ENCODE measurements at places on chromosomes 3 and 15.

GRCh38 chr3:177604181-177604580 lies 406.9 kb upstream of the TBL1XR1 start:
- DNase-seq = no peak

DNA sequence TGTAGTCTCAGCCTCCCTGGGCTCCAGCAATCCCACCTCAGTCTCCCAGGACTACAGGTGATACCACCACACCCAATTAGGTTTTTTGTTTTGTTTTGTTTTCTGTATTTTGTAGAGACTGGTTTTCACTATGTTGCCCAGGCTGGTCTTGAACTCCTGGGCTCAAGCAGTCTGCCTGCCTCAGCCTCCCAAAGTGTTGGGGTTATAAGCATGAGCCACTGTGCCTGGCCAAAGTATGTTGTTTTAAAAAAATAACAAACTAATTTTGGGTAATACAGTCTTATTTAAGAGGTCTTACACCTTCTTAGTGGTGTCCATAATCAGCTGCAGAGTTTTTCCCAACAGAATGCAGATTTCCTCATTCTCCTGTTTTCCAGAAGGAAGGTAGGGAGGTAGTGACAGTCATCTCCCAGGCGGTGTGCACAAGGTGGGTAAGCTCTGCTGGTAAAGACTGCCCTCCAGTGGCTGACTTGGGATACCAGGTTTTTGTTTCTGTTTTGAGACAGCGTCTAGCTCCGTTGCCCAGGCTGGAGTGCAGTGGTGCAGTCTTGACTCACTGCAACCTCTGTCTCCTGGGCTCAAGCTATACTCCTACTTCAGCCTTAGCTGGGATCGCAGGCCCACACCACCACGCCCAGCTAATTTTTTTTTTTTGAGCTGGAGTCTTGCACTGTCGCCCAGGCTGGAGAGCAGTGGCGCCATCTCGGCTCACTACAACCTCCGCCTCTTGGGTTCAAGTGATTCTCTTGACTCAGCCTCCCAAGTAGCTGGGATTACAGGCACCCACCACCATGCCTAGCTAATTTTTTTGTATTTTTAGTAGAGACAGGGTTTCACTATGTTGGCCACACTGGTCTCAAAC lies 58.4 kb downstream of the MAP6D1 start:
- DNase-seq = peak; percentile 87

DNA sequence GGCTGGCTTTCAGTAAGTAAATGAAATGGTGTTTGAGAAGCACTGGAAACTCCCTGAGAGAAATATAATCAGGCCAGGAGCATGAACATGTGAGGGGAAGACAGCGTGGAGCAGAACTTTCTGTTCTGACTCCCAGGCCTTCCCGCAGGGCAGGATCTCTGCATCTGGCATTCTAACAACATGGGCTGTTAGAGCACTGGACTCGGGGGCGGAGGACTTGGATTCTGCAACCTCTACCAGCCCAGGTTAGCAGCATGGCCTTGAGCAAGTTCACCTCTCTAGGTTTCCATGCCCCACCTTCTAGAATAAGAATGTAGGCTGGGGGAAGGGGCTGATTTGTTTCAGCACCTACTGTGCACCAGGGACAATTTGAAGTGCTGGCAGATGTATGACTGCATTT lies 12.5 kb upstream of the BFSP2 start:
- DNase-seq = no peak

DNA sequence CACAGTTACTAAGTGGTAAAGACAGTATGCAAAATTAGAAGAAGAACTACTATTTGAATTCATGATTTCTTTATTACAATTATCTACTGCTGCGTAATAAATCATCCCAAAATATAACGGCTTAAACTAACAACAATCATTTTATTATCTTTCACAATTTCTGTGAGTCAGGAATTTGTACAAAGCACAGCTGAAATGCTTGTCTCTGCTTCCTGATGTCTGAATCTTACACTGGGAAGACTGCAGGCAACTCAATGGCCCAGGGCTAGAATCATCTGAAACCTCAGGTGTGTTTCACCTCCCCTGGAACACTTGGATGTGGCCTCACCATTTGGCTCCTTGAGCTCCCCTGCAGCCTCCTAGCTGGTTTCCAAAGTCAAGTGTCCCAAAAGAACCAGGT lies 145.1 kb downstream of the MAGI1 start:
- no peak for DNase-seq

- no peak for DNase-seq
These were observed 4.5 kb downstream of the THRB start for GRCh38 chr3:24490151-24490550.

- peak; percentile 74 for DNase-seq
These were observed 57.8 kb upstream of the RYK start for GRCh38 chr3:134308350-134308891.

DNA sequence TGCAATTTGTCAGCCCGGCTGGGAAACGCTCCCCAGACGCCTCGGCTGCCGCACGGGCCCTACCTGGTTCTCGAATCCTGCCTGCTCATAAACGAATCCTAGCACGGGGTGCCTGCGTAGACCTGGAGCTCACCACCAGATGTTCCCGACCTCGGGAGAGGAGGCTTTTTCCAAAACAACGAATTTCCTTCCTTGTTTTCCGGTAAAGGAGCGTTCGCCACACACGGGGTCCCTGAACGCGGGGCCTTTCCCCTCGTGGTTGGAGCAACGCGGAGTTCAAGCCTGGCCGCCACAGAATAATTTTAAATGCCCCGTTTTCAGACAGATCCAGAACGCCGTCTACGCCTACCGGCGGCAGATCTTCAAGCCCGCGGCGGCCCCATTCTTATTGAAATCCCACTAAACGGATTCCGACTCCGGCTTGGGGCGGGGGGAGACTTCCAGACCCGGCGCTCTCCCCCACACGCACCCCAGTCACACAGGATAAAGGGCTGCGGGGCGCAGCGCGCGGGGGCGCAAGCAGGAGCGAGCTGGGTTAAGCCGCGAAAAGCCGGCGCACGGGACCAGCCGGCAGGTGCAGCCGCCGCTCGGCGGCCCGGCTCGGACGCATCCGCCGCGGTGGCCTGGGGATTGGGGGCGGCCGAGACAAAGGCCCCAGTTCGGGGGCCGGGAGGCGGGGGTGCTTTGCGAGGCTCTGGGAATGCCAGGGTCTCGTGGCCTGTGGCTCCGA lies 895 bp downstream of the GATA2 start:
- no peak for DNase-seq

GRCh38 chr3:100532411-100532810 lies 40.0 kb downstream of the TMEM45A start:
- no peak for DNase-seq

- DNase-seq = no peak
These were observed 48.7 kb upstream of the WDR72 start for GRCh38 chr15:53808058-53808706.

DNA sequence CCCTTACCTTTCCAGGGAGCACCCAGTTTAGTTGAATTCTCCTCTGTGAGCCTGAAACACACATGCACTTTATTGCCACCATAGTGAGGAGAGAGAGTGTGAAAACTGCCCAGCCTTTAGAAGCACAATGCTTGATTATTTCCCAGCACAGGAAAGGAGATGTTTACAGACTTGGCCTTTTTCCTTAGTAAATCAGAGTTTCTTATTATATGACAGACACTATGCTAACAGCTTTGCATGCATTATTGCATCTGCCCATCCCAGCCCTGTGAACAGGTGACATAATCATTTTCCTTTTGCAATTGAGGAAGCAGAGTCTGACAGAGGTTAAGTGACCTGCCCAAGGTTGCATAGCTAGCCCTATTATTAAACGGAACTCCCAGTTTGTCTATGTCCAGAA lies 36.5 kb downstream of the CAPN3 start:
- no peak for DNase-seq

DNA sequence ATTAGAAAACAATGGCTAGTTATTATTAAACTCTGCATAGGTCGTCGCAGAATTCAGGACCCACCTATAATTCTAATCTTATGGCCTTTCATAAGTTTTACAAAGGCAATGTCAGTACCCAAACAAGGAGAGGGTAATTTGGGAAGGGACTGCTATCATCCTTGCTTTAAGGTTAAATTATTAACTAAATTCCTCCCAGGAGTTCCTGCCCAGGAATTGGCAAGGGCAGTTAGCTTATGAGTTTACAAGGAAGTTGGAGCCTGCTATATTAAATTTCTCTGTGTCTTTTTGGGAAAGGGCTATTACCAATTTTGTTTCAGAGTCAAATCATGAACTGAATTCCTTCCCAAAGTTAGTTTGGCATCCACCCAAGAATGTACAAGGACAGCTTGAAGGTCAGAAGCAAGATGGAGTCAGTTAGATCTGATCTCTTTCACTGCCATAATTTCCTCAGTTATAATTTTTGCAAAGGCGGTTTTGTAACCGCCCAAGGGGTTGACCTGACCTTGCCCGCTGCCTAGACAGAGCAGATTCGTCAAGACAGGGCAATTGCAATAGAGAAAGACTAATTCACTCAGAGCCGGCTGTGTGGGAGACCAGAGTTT lies 45.3 kb upstream of the LHFPL4 start:
- DNase-seq = no peak

DNA sequence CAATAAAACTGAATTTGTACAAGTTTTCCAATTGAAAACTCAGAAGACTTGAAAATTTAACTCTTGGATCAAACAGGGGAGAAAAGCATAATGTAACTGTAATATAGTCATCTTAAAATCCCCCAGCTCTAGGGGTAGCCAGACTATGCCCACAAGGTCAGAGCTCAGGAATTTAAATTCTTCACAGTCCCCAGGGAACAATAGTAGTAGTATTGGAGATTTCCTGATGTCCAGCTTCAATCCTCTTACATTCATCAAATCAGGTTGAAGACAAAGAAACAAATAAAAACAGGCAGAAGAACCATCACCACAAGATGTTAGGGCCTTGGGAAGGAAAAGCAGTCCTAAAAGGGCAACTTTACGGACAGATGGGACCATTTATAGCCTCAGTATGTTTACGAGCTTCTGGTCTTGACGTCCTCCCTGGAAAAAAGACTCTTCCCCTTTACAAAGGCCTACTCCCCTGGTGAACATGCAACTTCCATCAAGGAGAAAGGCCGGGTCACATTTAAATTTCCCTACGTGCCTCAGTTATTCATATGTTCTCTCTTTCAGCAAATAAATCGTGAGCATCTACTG lies 96.8 kb downstream of the PLCH1 start:
- no peak for DNase-seq

- no peak for DNase-seq
These were observed 226.6 kb upstream of the LRRFIP2 start for GRCh38 chr3:37400945-37401344.

GRCh38 chr15:89475661-89476060 lies 20.7 kb downstream of the RHCG start:
- DNase-seq = no peak

GRCh38 chr3:15052335-15053242 lies 12.5 kb downstream of the MRPS25 start:
- DNase-seq = peak; percentile 10

GRCh38 chr15:83356501-83357399 lies 72.3 kb upstream of the BNC1 start:
- no peak for DNase-seq

GRCh38 chr3:168030577-168030976 lies 65.1 kb downstream of the GOLIM4 start:
- DNase-seq = peak; percentile 61

DNA sequence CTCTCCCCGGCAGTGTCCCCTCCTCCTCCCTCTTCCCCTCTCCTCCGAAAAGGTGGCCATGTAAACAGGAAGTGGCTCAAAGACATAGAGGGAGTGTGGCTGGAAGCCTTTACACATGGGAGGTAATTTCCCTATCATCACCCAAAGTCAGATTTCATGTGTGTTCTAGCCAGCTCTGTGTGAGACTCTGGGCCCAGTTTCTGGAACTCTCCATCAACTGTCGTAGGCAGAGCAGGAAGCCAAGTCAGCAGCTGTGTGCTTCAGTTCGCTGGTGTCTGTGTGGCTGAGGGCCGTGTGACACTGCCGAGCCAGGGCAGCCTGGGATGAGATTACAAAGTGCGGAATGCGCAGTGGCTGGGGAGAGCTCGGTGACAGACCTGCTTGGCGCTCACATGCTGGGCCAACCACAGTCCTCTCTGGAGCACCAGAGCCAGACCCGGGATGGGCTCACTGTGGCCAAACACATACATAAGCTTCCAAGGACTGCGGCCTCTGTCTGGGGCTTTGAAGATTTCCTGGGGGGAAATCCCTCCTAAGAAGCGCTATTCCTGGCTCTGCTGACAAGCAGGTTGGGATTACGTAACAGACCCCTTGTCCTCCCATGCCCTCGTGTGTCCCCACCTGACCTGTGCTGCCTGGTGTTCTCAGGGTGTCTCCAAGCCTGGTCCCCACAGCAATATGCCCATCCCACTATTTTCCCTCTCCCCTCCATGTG lies 50.7 kb downstream of the UMPS start:
- DNase-seq = no peak

GRCh38 chr3:138434875-138435772 lies 708 bp downstream of the ESYT3 start:
- DNase-seq = no peak

DNA sequence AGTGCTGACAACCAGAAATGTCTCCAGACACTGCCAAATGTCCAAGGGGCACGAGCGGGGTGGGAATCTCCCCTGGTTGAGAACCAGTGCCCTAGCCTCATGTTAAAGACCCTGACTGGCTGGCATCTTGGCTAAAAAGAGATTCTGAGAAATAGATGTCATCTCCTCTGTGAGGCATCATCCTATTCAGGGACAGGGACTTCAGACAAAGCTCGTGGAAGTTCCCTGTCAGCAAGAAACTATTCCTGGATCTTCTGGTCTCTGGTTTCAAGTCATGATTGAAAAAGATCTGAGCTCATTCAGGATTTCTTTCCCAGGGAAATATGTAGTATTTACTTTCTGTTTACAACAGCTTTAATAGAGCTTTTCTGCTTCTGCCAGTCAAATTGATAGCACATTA lies 10.8 kb downstream of the WDR5B start:
- no peak for DNase-seq
